NCI-H1048 (cell line): ENCODE measurements at places on chromosomes 16 and 17.

GRCh38 chr16:67001726-67002125, 13.3 kb downstream of the CES4A start:
- DNase-seq, result no peak

DNA sequence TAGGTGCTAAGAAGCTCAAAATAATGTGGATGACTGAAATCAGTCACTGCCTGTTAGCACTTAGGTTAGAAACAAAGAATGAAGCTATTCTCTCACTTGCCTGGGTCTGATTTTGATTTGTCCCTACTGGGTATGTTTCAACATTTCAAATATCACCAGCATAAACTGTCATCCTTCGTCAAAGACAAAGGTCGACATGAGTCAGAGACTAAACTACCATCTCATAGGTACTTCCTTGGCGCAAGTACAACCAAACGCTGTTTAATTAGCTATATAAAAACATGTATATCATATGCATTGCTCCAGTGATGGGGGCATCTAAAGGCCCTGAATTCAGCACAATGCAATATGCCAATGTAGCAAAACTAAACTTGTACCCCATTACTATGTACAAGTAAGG, 4.0 kb downstream of the AKTIP start:
- DNase-seq, result no peak

GRCh38 chr16:75203667-75204409, 3.1 kb downstream of the CTRB2 start:
- DNase-seq, result no peak

GRCh38 chr16:287298-287811, 4.4 kb downstream of the PDIA2 start:
- no peak for DNase-seq

DNA sequence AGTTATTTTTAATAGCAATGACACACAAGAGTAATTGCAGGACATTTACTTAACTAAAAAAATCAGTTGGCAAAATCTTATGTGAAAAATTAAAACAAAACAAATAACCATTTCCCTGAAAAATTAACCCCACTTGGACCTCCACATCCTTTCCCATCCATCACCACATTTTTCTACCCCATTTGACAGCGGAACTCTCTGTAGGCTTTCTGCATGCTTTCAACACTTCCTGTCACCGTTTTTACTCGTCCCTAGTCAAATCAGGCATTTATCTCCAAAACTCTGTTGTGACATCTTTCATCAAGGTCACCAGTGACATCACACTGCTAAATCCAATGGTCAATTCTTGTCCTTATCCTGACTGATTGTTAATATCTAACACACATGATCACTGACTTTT, 27.5 kb downstream of the KCNJ16 start:
- no peak for DNase-seq

GRCh38 chr17:62950067-62950466, 16.0 kb upstream of the TANC2 start:
- DNase-seq, result no peak

- DNase-seq, result no peak
Observed at GRCh38 chr16:87918338-87918737, 18.0 kb downstream of the CA5A start.

DNA sequence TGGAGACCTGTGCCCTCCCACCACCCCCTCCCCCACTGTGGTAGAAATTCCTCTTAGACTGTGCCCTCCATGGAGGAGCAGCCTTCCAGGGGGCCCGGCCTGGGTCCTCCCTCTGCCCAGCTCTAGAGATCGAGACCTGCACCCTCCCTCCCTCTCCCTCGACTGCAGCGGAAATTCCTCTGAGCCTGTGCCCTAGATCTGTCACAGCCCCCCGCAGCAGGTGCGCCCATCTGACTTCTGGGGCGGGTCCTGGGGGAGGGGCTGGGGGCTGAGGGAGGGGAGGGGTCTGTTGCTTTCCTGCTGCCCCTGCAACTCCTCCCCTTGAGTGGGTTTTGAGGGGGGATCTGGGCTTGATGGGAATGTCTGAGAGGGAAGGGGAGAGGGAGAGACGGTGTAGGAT, 177.8 kb upstream of the GSE1 start:
- DNase-seq, result no peak

DNA sequence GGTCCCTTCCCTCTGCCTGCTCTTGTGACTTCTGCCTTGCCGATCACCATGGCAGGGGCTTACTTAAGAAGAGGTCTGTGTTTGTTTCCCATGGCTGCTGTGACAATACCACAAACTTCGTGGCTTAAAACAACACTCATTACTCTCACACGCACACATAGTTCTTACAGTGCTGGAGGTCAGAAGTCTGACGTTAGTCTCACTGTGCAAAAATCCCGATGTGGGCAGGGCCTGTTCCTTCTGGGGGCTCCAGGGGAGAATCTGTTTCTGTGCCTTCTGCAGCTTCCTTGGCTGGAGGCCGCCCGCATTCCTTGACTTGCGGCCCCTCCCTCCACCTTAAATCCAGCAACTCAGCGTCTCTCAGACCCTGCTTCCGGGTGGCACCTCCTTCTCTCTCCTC, 249.2 kb upstream of the GSE1 start:
- DNase-seq, result no peak

DNA sequence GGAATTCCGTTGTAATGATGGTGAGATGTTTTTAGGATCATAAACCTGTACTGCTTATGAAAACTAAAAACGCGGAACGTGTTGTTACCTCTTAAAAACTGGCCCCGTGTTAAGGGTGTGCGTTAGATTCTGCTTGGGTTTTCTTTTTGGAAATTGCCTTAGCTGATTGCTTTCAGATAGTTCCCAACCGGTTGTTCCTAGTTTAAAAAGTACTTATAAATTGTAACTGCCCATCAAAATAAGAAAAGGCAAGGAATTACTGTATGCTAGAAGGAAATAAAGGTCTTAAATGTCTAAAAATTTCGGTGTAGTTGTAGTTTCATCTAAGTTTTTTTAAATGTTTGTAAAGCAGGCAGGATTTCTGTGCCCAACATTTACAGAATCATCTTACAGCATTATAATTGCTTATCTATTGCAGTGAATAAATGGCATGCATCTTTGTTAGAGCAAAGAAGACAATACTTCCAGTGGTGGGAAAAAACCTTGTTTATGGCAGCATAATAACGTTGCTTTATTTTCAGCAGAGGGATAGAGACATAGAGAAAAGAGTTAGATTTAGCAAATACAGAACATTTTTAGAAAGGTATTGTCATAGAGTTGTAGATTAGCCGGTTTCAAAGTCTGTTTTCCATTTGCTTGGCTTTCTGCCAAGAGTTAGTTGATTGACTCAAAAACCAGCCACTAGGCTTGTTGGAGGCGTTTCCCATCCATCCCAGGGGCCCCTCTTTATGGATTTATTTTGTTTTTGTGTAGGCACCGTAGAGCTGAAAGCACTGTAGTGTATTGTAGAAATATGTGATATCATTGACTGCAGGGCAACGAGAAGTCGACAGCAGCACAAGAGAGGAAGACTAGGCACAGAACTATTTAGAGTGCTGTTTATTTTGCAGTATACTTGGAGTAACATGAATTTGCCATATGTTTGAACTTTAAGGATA, 1.7 kb downstream of the PPM1D start:
- DNase-seq, result peak; percentile 44

DNA sequence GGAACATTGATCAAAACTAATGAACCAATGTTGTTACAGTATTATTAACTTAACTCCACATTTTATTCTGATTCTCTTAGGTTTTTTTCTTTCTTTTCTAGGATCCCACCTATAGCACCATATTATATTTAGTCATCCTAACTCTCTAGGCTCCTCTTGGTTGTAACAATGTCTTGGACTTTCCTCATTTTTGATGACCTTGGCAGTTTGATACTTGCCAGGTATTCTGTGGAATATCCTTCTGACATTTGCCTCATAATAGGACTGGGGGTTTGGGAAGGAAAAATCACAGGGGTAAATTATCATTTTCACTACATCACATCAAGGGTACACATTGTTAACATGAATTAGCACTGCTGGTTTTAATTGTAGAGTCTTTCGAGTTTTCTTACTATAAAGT, 851.6 kb upstream of the SOX9 start:
- DNase-seq, result no peak

GRCh38 chr17:36945140-36945539, 3.6 kb upstream of the AATF start:
- no peak for DNase-seq

DNA sequence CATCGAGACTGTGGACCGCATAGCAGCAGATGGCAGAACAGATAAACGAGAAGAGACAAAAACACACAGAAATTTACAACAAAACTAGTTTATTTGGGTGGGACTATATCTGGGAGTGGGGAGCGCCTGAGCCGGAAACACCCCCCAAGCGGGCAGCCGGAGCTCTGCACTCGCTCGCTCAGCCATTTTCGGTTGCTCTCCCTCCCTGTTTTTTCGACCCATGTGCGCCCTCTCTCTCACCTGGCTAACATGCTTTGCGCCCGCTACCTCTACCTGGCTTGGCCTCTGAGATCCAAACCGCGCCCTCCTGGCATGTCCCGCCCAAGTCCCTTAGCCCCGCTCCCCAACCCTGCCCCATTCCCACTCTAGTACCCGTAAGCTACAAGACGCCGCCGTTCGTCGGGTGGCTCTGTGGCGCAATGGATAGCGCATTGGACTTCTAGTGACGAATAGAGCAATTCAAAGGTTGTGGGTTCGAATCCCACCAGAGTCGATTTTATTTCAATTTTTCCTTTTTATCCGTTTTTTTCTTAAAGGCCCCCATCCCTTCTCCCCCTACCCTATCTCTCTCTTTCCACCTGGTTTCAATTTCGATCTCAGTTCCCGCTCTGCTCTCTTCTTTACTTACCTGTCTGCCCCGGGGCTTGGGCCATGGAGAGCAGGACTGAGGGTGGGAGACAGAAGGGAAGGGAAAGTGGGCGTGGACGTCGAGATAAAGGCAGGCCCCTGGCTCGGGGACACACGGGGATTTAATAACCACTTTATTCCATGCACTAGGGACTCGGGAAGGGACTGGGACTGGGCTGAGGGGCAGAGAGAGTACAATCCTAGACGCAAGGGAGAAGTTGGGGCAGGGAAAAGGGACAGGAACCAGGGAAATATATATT, 2.4 kb upstream of the ALOXE3 start:
- DNase-seq, result no peak

- DNase-seq, result no peak
Observed at GRCh38 chr17:68439656-68440290, 17.5 kb downstream of the WIPI1 start.

- DNase-seq, result no peak
Observed at GRCh38 chr17:3982113-3982512, 17.9 kb upstream of the ATP2A3 start.

DNA sequence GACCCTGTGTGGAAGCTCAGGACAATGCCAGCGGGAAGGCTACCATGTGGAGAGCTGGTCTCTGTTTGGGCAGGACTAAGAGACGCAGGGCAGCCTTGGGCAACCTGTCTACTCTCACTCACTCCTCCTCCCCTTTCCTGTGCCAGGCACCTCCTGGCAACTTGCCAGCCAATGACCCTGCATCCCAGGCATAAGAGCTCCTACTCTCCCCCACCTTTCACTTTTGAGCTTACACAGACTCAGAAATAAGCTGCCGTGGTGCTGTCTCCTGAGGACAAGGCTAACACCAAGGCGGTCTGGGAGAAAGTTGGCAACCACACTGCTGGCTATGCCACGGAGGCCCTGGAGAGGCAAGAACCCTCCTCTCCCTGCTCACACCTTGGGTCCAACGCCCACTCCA, 2.6 kb downstream of the HBM start:
- no peak for DNase-seq

GRCh38 chr16:69495821-69496220, 69.9 kb upstream of the NFAT5 start:
- no peak for DNase-seq

DNA sequence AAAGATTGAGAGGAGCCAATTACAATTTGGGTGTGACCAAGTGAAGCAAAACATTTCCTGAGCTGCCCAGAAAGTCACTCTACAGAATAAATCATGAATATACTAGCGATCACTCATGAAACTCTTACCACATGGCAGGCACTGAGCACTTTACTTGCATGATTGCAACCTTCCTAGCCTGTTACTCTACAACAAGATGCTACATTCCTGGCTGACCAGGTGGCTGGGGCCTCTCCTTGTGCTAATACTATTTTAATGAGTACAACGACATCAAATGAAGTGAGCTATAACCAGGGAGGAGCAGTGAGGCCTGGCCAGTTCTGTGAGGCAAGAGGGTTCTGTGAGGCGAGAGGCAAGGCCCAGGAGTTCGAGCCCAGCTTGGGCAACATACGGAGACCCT, 75.2 kb downstream of the CPPED1 start:
- no peak for DNase-seq

GRCh38 chr17:65586899-65587298, 25.5 kb upstream of the AXIN2 start:
- no peak for DNase-seq

DNA sequence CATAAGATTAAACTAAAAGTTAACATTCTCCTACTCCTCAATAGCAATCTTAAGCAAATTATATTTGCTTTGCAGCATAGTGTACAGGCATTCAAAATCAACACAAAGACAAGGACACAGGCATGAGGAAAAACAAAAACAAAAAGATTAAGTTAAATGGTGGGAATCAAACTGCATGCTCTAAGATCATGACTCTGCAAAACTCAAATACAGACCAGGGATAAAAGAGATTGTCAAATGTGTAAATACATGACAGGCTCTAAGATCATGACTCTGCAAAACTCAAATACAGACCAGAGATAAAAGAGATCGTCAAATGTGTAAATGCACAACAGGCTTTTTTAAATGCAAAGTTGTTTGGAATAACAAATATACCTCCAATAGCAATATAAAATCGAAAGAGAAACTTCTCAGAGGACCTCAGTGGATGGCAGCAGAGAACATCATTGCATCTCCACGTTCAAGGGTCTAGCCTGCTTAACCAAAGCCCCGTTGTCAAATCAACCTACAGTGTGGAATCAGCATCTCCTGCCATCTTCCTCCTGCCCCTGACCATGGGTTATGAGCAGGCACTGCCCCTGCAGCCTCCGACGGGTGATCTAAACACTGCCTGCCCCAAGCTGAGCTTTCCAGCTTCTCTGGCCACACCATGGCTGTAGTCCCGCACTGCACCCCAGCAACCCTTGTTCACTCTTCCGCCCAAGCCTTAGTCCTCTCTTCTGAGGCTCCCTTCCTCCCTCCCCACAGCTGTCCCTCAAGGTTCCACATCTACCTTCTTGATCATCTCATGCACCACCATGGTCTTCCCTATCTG, 446.1 kb downstream of the SOX9 start:
- DNase-seq, result no peak
